ENCODE measurements at places on chromosomes 13 and 19.
A peak's percentile ranks its signal among the peaks of the same experiment; 100 is the strongest.

- DNase-seq = peak; percentile 12
Measured at GRCh38 chr13:101626925-101627555, 174.6 kb downstream of the ITGBL1 start.

GRCh38 chr13:50375792-50376191 lies 360.5 kb downstream of the KCNRG start:
- no peak for DNase-seq

GRCh38 chr13:98751367-98751782 lies 1.1 kb downstream of the SLC15A1 start:
- DNase-seq = no peak

DNA sequence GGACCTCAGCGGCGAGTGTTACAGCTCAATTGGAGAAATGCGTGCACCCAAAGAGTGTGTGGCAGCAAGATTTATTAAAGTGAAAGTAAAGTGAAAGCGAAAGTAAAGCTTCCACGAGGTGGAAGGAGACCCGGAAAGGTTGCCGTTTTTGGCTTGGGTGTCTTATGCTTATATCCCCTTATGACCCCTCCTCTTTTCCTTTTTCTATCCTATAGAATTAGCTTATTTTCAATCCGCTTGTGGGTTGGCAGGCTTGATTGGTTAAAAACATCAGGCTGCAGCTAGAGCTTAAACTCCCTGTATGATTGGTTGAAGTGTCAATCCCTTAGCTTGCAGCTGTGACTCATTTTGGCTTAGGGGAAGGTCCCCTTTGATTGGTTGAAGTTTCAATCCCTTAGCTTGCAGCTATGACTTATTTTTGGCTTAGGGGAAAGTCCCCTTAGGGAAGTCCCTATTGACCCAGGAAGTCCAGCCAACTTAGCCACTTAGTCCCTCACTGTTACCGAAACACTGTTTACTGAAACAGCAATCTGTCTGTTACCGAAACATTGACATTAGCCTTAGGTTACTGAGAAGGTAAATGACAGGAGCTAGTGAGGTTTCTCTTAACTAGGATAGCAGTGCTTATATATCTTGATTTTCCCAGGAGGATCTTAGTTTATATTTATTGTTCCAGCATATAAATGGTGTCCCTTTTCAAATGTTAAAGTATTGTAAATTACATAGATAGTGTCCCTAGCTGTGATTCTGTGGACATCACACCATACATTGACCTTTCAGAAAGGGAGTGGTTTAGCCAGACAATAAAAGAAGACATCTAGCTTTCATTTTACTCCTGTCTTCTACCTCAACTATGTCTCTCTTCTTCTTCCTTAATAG lies 575.8 kb downstream of the DACH1 start:
- DNase-seq = no peak

DNA sequence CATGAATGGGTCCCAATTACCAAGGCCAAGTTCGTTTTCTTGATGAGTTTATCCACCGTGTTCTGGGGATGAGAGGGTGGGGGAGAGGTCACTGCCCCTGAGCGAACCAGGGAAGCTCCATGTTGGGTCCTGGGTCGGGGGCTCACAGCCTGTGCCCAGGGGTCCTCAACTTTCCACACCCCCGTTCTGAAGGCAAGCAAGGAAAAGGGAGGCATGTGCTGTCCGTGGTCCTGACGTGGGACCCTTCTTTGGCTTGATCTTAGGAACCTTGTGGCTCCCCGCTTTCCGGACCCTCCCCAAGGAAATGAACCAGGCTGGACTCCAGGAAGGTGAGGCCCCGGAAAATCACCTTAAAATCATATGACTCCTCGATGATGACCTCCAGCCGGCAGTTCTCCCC lies 18.2 kb upstream of the MEIS3 start:
- DNase-seq = no peak

DNA sequence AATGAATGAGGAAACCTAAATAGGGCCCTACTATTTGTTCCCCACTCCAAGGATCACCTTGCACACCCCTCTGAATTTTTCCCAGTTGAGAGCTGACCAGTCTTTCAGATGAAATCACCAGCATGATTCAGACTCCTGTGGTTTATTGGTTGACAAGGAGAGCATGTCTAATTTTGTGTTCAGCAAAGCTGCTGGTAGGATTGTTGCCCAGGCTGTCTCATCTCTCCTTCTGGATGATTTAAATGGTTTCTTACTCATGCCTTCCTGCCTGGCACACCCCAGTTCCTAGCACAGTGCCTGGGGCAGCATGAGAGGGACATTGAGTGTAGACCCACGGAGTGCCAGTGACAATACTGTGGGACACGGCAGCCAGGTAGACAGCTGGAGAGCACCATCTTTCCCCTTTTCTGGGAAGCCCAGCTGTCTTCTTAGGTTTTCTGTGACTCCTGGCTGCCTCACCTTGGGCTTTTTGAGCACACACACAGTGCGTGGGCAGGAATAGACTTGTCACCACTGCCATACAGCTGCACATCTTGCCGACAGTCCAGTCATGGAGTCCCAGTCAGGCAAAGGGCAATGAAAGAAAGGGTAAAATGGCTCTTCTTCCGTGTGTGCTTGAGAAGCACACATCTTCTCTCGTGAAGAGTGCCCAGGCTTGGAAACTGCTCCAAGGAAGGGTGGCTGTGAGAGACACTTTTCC lies 12.3 kb downstream of the FGF9 start:
- DNase-seq = no peak

DNA sequence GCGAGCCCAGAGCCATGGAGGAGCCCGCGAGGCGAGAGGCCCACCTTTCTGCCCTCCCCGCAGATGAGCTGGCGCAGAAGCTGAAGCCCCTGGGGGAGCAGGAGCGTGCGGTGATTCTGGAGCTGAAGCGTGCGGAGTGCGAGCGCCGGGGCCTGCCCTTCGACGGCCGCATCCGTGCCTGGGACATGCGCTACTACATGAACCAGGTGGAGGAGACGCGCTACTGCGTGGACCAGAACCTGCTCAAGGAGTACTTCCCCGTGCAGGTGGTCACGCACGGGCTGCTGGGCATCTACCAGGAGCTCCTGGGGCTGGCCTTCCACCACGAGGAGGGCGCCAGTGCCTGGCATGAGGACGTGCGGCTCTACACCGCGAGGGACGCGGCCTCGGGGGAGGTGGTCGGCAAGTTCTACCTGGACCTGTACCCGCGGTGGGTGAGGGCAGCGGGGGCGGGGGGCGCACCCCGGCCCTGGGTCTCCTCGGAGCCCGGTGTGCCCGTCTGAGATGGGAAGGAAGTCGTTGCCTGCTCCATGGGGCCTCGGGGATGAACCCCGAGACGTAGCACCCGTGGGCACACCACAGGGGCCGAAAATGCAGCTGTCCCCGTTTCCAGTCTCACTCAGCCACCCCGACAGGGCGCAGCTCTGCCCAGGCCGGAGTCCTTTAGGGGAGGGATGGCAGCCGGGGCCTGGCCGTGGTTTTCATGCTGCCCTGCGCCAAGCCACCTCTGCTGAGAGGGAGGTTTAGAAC lies 12.1 kb upstream of the ZNF554 start:
- DNase-seq = no peak

- DNase-seq = no peak
Measured at GRCh38 chr19:34926361-34926684, 380 bp upstream of the ZNF30 start.

DNA sequence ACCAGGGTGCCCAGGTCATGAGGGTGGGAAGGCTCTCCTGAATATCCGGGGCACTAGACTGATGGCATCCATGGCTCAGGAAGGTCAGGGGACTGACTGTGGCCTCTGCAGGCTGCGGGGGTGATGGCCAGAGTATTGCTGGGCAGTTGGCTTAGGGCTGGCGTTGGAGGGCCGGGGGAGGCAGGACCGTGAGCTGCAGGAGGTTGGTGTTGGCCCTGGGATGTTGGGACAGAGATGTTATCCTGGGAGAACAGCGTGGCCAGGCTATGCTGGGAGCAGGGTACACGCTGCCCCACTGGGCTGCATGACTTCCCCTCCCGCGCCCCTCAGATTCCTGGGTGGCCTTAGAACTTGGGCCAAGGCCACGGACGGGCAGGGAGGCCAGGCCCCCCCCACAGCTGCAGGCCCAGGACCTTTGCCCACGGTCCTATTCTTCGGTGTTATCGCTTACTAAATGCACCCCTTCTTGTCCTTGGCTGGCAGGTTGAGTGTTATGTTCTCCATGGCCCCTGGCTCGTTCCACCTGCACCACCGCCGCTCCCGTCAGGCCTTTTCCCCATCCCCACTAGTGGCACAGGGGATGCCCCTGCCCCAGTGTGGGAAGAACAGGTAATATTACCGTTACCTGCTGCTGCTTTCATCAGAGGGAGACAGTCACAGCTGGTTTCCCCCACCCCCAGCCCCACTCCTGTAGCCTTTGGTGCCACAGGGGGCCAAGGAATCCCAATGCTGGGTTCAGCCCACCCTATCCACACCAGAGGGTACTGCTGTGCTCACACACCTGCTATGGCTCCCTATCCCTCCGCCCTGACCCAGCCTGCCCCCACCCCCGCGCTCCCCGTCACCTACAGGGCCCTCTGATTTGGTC lies 3.2 kb upstream of the ISYNA1 start:
- DNase-seq = no peak

DNA sequence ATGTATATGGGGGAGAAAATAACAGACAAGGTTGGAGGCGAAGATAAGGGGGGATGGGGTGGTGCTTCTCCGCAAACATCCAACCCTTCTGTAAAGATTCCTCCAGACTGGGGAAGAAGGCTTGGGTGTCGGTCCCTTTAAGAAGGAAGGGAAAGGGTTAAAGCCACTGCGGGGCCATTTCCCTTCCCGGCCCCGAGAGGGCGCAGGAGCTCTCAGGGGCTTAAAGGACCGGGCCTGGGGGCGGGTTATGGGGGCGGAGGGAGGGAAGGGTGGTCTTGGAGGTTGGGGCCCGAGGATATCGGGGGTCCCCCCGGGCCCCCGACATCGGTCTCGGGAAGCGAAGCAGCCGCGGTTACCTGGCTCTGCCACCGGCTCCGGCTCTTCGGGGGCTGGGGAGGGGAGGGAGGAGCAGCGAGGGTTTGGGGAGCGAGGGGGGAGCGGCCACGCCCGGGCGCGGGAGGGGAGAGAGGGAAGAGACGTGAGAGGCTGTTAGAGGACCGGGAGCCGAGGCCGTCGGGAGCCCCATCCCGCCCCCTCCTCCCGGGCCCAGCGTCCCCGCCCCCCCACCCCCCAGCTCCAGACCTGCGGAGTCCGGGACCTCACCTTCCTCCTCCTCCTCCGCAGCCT lies 2.8 kb downstream of the TNNT1 start:
- DNase-seq = no peak

GRCh38 chr19:3186160-3186688 lies 494 bp downstream of the NCLN start:
- no peak for DNase-seq

- no peak for DNase-seq
Measured at GRCh38 chr19:20840371-20840770, 64.3 kb downstream of the ZNF66 start.

- no peak for DNase-seq
Measured at GRCh38 chr13:27425158-27425917, 919 bp downstream of the GTF3A start.

DNA sequence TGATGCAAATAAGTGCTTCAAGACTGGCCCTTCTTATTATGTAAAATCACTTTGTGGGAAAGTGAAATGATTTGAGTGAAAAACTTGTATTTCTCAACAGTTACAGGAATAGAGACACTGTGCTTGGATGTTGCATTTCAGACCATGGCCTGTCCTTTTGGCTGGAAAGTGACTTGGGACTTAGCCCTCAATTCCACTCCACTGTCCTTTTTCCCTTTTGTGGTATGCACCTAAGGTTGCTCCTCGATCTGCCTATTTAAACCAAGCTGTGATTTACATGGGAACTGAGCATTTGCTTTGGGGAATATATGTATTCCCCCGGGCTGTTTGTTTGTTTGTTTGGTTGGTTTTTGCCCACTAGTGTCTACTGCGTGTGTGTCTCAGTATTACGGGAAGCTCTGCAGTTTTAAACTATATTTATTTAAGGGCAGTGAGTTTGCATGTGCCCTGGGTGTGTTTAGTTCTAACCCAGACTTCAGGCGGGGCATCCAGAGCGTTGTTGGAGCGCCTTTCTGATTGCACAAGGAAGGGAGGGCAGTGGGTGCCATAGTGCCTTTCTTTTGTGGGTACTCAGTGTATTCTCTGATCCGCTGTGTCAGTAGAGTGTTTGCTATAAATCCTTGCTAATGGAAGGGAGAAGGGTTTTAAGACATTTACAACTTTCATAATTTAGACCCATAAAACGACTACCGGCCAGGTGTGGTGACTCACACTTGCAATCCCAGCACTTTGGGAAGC lies 18.2 kb upstream of the RNF113B start:
- no peak for DNase-seq

DNA sequence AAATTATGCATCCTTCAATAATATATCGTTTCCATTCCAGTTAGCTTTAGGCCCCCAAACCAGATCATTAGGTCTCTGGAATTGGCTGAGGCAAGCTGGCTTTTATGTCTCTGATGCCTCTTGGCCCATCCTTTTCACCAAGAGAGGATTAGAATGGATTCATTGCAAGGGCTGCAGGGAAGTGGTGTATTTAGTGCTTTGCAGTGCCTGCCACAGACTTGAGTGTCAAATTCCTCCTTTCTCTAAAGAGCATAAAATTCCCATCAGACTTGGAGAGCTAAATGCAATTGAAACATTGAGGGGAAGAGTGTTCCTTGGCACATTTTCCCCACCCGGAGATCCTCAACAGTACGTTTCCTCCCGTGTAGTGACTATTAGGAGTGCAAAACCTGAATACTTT lies 302.6 kb downstream of the ATP8A2 start:
- no peak for DNase-seq

DNA sequence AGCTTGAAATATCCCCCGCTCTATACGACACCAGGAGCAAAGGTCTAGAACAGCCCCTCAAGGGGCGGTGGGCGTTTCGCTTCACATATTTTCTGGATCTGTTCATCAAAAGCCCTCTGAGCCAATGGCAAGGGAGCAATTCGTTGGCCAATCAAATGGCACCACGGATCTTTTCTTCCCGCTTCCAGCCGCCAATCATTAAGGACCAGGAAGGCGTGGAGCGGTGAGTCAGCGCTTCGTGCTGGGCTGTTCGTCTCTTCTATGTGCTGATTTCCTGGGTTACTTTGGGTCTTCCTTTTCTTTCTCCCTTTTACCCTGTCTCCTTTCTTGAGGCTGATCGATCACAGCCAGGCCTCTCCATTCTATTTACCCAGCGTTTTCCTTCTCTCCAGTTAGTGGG lies at the start of gene NLRP4:
Gene NLRP4, plus strand, starts transcription at position 201 of the 400 bp plus-strand sequence. CDS start 15,541 bp downstream, outside the sequence.
- DNase-seq = no peak

GRCh38 chr19:45172611-45173208 lies 5.3 kb downstream of the TRAPPC6A start:
- DNase-seq = no peak

DNA sequence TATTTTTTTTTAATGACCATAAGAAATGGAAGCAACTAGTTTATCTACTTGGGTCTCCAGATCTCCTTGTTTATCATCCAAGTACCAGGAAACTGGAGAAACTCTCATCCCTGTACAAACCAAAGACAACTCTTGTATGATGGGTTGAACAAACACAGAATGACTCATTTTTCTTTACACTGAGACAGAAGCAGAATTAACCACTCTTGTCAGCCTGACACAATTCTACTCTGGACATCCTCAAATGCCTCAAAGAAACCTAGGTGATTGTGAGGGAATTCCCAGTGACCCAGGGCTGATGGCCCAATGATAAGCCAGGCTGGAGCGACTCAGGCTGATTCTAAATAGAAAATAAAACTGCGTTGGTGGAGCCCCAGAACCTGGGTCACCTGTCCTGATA lies 151.5 kb downstream of the ZNF737 start:
- DNase-seq = no peak

GRCh38 chr19:32317086-32317485 lies 28.3 kb upstream of the ZNF507 start:
- DNase-seq = no peak

- peak; percentile 61 for DNase-seq
Measured at GRCh38 chr19:50537769-50538230, 24.1 kb upstream of the ASPDH start.
